ENCODE measurements at places on chromosomes 16 and 17.

DNA sequence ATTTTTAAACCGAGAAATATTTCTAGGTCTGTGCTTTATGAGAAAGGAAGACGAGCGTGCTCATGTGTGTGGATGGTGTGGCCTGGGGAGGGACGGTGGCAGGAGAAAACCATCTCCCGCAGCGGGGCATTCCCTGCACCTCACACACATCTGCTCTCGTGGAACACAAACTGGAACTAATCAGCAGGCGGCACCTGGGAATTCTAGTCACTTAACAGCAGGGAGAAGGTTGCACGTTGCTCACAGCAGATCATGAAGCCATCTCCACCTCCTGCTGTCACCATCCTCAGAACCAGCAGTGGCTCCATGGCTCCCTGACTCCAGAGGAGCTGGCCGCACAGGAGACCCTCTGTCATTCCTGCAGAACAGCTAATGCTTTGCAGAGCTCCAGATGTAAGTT is 35.2 kb downstream of the ADCY9 start:
- DNase-seq: no peak

DNA sequence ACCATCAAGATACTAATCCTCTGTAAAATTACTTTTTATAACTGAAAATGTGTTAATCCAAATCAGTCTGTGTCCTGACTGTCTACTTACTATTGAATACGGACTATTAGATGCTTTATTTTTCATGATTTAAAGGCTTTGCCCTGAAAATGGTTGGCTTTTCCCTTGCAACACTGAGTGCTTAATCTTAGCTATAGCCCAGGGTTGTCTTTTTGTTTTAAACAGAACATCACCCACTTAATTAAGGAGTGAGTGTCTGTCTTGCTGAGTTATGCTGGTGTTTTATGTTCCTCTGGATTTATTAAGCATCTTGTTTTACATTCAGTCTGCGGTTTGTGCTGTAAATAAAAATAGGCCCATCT is 11.0 kb downstream of the FTO start:
- DNase-seq: no peak

DNA sequence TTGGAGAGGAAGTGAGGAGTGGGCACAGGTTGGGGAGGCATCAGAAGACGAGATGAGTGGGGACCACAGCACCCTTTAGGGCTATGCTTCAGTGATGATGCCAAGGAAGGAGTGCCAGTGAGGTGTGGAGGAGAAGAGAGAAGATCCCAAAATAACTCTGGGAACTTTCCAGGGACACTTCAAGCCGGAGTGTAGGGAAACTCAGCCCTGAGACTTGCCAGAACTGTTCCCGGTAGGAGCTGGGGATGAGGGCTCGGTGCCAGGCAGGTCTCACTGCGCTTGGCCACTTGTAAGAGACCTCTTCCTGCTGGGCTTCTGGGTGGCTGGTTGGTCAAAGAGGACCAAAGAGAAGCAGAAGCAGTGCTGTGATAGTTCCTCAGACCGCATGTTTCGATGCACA is 63.6 kb downstream of the SHISA6 start:
- no peak for DNase-seq

DNA sequence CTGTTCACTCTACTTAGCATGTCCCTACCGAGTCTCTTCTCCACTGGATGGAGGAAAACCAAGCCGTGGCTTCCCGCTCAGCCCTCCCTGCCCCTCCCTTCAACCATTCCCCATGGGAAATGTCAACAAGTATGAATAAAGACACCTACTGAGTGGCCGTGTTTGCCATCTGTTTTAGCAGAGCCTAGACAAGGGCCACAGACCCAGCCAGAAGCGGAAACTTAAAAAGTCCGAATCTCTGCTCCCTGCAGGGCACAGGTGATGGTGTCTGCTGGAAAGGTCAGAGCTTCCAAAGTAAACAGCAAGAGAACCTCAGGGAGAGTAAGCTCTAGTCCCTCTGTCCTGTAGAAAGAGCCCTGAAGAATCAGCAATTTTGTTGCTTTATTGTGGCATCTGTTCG is 2.8 kb upstream of the LPCAT2 start:
- no peak for DNase-seq

DNA sequence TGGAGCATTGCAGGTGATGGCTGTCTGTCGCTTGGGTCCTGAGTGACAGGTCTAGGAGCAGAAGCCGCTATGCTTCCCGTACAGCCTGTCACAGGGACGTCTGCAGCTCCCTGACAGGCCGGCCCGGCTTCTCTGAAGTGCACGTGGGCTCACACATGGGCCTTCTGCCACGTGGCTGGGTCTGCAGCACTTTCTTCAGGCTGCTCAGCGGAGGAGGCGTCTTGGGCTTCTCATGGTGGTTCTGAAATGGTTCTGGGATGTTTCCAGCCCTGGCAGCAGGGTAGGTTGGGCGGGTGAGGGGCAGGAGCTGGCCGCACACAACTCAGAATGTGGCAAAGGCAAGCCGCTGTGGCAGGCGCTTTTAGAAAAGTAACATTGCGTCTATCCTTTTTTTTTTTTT is 80.3 kb upstream of the ZNF750 start:
- no peak for DNase-seq

DNA sequence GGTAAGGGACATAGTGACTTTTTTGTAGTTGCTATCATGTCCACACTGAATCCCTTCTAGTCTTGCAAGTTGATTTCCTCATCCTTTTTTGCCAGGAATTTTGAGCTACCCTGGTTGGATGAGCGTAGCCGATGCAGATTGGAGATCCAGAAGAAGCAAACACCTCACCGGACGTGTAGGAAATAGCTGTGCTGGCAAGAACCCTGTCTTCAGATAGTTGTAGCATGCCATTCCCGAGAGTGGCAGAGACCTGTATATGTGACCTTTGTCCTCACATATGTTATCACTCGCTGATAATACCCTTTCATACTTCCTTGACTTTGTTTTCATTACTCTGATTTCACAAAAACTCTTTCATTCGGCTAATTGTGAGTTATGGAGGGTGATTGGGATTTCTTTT is 6.2 kb upstream of the CASC3 start:
- DNase-seq: no peak

GRCh38 chr17:27552276-27552732 is 78.7 kb upstream of the LGALS9 start:
- DNase-seq: no peak

- no peak for DNase-seq
These were observed 263.8 kb downstream of the HS3ST3A1 start for GRCh38 chr17:13337864-13338371.

GRCh38 chr16:68779891-68780290 is 42.8 kb downstream of the CDH1 start:
- DNase-seq: no peak

- DNase-seq: no peak
These were observed 68.6 kb downstream of the CDYL2 start for GRCh38 chr16:80735846-80736245.

DNA sequence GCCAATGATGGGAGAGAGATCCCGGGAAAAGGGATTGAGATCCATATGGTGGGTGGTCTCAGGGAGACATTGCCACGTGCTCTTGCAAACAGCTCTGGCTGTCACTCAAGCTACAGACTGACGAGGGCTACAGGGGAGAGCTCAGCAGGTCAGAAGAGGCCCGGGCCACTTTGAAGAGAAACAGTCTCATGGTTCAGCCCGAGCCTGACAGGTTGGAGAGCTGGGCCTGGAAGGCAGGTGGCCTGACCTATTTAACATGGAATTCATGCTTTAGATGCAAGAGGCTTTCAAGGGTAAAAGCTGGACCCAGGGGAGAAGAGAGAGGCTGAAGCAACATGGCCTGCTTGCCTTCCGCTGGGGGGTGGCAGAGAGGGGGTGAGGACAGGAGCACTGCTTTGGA is 81.0 kb upstream of the BRD7 start:
- DNase-seq: no peak

DNA sequence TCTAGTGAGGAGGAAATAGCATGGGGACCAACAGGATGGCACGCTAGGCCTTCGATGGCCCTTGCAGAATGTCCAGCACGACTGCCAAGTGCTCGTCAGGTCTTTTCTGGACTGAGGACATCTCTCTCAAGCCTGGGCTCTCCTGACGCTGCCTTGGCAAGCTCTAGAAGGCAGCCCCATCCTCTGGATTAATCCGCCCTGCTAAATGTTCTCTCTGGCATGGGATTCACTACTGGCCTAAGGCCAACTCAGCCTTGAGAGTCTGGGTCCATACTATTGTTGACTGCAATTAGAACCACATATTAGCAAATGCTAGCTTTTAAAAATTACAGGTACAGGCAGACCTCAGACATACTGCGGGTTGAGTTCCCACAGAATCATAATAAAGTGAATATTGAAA is 2.5 kb upstream of the CEP295NL start:
- no peak for DNase-seq
